Stimulated activated CD8-positive, alpha-beta memory T cell treated with anti-CD3 and anti-CD28 coated beads, Interleukin-4, amount 100 ng/mL, for 1 hour (primary cell): ENCODE measurements at places on chromosomes 5 and 9.

DNA sequence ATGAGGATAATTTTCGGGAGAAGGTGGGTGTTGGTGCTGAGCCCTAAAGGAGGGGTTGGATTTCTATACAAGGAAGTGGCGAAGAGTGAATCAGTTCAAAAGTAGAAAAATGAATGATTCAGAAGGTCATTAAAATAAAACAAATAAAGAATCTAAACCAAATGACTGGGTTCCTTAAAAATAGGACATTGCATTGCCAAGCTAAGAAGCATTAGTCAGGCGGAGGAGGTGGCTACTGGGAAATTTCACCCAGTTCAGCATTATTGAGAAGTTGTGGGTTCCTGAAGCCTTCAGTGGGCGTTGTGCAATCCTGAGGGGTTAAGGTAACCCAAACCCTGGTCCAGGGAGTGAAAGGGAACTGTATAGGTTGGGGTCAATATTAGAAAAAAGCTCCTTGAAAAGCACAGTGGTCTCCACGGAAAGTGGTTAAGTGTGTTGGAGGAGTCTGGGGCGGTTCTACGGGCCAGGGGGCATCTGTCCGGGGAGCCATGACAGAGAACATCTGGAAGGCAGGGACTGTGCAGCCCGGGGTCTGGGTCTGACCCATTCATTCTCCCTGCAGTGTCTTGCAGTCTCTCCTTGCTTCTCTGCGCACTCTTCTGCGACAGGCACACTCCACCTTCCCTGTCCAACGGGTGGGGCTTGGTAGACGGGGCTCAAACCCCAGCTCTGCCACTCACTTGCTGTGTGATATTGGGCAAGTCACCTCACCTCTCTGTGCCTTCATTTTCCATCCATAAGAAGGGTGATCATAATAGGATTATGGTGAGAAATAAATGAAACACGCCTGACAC lies 27.6 kb upstream of the DUSP1 start:
- no peak for DNase-seq

DNA sequence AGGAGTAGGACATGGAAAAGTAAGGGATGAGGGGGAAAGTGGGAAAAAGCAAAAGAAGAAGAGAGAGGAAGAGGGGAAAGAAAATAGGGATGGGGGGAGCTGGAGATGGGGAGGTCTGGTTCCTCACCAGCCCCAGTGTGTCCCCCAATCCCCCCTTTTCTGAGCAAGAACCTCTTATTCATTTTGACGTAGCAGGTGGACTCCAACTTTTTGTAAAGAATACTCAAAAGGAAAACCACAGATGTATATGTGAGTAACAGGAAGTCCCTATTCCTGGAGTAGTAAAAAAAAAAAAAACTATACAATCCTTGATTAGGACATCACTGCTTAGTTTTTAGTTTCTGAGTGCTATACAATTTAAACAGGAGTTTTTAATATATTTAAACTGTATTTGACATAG lies 3.9 kb upstream of the CFAP95 start:
- DNase-seq = no peak

- no peak for DNase-seq
Measured at GRCh38 chr9:123679330-123679987, 250.5 kb downstream of the DENND1A start.

DNA sequence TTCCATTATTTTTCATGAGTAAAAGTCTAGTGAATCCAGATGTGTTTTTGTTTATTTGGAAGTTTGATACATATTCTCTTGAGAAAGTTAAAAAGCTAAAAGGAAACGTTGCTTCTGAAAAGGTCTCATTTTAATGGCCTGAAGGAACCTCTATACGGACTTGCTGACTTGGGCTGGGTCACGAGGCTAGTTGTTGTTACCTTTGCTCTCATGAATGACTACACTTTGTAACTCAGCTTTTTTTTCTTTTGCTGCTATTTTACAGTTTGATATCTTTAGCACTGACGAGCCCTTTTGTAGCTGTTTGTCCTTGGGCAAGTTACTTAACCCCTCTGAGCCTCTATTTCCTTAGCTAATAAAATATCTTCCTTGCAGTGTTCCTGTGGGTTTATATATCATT lies 211.5 kb downstream of the PCSK5 start:
- DNase-seq = no peak

DNA sequence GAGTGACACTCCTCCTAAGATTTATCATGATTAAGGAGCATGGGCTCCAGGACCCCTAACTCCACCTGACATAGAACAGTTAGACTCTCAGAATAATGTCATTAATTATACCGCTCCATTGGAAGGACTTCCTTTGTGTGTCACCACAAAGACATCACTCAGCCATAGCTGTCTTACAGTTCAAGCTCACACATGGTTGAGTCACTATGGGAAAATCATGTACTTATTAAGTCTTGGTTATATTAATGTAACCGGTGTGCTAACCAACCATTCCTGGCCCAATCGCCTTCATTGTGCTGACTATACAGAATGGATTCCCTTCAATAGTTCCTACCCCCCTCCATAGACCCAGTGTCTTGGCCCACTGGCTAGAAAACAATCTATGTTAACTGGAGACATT lies 10.9 kb upstream of the MCCC2 start:
- DNase-seq = no peak

- no peak for DNase-seq
Measured at GRCh38 chr9:32647671-32648070, 12.2 kb upstream of the TAF1L start.

- DNase-seq = no peak
Measured at GRCh38 chr9:73583576-73583975, 431.9 kb downstream of the ANXA1 start.

GRCh38 chr9:31744589-31744988 lies 639.9 kb upstream of the ACO1 start:
- no peak for DNase-seq

DNA sequence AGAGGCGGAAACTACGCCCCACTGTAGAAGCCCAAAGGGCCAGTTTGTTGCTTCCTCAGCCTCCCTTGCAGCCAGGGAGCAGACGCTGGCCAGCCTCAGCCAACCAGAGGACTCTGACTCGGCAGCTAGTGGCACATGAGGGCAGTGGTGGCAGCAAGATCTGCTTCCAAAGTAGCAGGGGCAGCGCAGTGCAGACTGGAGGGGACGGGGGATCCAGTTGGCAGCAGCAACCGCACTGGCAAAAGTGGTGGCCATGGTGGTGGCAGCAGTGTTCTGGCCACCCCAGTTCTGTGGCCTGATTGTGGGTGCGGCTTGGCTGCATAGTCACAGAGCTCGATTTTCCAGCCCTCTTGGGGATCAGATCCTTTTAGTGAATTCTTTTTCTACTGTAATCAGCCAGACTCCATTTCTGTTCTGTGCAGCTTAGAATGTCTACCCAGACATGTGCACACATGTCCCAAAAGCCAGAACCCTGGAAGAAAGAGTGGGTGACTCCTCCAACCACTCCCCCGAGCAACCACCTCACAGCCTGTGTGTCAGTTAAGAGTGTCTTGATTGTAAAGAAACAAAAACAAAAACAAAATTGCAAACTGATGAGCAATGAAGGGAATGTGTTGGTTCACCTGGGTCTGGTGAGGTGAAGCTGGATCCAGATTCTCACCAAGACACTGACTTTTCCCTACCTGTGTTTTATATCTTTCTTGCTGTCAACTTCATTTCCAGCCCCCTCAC lies 11.0 kb upstream of the ZBTB43 start:
- DNase-seq = no peak

DNA sequence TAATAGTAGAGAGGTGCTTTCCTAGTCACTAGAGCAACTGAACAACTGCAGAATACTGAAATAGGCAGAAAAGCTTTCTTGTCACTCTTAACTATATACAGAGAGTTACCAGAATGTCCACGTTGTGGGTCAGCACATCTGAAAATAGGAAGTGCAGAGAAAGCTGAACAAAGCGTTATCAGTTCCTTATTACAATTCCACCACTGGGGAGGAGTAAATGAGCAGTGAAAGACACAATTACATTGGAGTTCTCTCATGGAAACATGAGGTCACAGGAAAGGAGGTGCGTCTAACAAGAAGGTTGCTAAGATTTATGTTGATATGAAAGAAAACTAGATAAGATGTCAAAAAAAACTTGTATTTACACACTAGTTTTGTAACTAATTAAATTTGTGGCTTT lies 461.9 kb upstream of the COX7C start:
- no peak for DNase-seq

DNA sequence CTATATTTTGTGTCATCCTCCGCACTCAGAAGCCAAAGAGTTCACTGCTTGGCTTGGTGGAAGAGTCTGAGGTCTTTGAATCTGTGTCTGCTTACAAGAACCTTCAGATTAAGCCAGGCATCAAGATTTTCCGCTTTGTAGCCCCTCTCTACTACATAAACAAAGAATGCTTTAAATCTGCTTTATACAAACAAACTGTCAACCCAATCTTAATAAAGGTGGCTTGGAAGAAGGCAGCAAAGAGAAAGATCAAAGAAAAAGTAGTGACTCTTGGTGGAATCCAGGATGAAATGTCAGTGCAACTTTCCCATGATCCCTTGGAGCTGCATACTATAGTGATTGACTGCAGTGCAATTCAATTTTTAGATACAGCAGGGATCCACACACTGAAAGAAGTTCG lies 19.2 kb downstream of the TIGD6 start:
- DNase-seq = no peak

DNA sequence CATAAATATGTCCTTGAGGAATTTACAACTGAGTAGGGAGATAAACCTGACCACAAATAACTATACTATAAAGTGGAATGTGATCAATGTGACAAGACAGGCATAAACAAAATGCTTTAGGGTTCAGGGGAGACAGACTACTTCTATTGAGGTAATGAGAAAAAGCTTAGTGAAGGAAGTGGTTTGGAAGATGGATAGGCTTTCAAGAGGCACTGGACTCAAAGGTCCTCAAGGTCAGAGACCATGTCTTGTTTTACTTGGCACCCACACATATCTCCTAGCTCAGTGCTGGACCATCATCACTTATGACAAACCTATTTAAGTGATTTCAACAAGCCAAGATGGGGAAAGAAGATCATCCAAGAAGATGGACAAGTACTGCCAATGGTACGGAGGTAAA lies 257.8 kb downstream of the BNC2 start:
- no peak for DNase-seq

GRCh38 chr5:176446028-176446665 lies 2.0 kb upstream of the FAF2 start:
- no peak for DNase-seq

GRCh38 chr5:43609752-43610151 lies 6.8 kb downstream of the NNT start:
- DNase-seq = no peak

- no peak for DNase-seq
Measured at GRCh38 chr5:120432861-120433260, 31.2 kb upstream of the PRR16 start.

GRCh38 chr5:30502277-30502676 lies 691.2 kb upstream of the CDH6 start:
- DNase-seq = no peak

DNA sequence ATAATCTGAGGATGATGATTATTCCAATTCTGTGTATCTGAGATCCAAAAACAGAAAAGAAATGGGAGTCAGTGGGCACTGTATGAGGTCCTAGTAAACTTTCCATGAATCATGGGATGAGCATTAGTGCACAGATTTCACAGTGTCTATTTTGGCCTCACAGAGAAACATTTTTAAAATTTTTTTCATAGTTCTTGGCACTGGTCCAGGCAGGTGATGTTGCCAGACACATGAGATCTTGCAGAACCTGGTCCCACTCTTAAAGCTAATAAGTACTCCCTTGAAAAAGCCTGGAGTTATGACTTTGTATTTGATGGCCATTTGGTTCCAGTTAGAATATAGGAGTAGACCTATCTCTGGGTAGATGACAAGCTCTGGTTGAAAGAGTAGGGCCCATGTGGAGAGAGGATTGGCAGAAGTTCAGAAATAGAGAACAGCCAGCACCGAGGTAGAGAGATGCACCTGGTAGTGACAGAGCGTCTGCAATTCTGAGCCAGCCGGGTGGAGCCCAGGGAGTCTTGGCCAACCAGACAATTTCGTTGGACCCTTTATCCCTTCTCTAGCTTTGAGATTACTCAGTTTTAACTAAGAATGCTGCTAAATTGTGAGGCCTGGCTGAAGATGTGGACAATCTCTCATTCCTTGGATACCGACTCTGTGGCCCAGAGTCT lies 6.3 kb upstream of the TNFSF15 start:
- no peak for DNase-seq

DNA sequence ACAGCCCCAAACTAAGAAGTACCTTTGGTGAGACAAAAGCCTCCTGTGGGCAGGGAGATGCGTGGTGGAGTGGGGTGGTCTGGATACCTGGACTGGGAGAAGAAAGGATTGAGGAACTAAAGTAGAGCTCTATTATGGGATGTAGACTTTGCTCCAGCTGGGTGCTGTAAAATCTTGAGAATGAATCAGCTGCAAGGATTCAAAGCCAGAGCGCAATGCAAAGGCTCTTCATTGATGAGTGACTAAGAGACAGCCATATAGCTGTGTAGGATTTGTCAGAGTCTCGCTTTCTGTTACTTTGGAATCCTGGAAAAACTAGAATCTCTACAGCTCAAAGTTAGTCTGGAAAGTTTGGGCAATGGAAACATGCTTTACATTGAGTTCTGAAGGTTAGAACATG lies 159.9 kb downstream of the TAF11L14 start:
- no peak for DNase-seq

DNA sequence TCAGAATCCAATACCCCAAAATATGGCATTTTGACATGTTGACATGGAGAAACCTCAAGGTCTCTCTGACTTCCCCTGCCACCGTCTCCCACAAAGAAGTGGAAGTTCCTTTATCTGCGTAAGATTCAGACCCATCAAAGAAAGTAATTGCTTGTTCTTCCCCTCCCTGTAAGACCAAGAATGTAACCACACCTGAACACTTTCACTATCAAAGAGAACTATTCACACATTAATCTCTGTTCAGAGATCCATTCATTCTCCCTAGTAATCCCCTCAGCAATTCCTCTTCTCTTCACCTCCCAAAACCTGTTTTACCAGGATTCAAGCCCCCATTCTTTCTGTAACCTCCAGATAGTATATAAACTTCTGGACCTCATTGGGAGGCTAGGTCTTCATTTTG lies 4.1 kb upstream of the SLC1A1 start:
- no peak for DNase-seq

GRCh38 chr5:66322786-66323528 lies 178.9 kb downstream of the SREK1 start:
- DNase-seq = no peak

- no peak for DNase-seq
Measured at GRCh38 chr5:118919016-118919415, 69.3 kb downstream of the DTWD2 start.

GRCh38 chr9:6270896-6271295 lies 55.3 kb downstream of the IL33 start:
- DNase-seq = no peak

DNA sequence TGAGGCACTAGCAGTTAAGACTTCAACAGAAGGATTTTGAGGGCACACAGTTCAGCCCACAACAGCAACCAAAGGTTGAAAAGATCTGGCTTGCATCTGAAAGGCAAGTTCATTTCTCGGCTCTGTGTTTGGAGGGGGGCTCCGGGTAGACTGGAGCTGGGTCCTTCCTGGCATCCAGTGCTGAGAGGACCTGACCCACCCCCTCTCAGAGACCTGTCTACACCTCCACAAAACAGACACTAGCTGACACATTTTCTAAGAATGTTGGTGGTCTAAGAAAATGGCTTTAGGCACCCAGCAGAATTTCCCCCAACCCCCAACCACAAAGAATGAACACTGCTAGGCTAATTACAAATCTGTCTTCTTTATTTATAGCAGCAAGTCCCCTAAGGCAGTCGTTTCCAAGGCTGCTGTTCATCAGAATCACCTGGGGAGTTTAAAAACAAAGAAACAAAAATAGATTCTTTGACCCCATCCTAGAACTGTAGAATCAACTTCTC lies 6.2 kb upstream of the PTCH1 start:
- no peak for DNase-seq
